Left ventricle myocardium inferior (tissue), 1 donor: ENCODE measurements at places on chromosomes 3 and 15. TPM values are rescaled to one million over a fixed set of nuclear protein-coding genes. Genes with fewer than 3 reads are reported as not detected.
A peak's percentile ranks its signal among the peaks of the same experiment; 100 is the strongest.

Gene LTK
- 1.2 TPM for total RNA-seq

- H3K4me3 ChIP-seq: no peak overlapping the region
- no peak overlapping the region for H3K27ac ChIP-seq
- DNase-seq: no peak
Measured at GRCh38 chr3:141557961-141558706, 71.3 kb downstream of the RASA2 start.

Gene PPIP5K1
- 12.8 TPM for total RNA-seq

DNA sequence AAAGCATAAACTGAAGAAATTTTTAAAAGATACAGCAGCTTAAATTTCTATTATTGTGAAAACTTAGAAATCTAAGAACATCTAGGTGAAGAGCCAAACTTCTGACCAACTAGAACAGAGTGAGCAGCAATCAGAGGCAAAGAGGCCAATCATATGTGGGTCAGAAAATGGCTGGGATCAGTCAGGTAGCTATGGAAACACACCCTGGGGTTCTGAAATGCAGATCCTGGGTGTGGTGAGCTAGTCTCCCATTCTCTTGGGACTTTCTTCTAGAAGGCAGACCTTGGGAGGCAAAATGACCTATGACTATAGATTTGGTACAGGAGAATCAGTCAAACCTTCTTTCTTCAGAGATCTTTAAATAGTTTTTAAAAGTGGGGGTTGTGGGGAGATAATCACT is 385.8 kb downstream of the TBC1D5 start:
- H3K4me3 ChIP-seq: no peak overlapping the region
- H3K36me3 ChIP-seq: no peaks in the 10 kb centered on the region
- H3K27me3 ChIP-seq: no peaks in the 10 kb centered on the region
- no peak overlapping the region for H3K27ac ChIP-seq
- no peak for DNase-seq
- H3K4me1 ChIP-seq: peaks cover 11% of the 10 kb centered on the region

GRCh38 chr3:130582457-130583153 is 65.6 kb downstream of the COL6A6 start:
- H3K4me3 ChIP-seq: no peak overlapping the region
- H3K4me1 ChIP-seq: peaks cover 7% of the 10 kb centered on the region
- no peaks in the 10 kb centered on the region for H3K36me3 ChIP-seq
- H3K27me3 ChIP-seq: peaks cover 6% of the 10 kb centered on the region

DNA sequence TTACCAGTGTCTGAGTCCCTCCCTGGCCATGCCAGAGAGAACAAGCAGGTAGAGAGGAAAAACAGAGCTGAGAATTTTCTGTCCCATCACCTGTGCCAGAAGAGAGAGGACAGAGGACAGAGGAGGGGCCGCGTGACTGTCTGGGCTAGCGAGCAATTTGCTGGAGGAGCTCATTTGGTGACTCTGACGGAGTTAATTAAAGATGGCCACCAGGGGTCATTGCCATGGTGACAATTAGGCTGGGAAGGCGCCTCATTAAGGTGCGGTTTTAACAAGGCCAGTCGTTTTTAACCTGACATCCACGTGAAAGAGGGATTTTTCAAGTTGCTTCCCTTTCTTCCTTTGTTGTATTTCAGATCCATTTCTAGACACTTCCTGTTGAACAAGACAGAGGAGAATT is 72.4 kb downstream of the RHCG start:
- no peaks in the 10 kb centered on the region for H3K36me3 ChIP-seq
- no peak for DNase-seq
- H3K27ac ChIP-seq: no peak overlapping the region
- H3K4me1 ChIP-seq: no peaks in the 10 kb centered on the region

Gene GOLGA8G
- not detected for total RNA-seq

Gene GOLGA6L10
- 0.33 TPM for total RNA-seq

DNA sequence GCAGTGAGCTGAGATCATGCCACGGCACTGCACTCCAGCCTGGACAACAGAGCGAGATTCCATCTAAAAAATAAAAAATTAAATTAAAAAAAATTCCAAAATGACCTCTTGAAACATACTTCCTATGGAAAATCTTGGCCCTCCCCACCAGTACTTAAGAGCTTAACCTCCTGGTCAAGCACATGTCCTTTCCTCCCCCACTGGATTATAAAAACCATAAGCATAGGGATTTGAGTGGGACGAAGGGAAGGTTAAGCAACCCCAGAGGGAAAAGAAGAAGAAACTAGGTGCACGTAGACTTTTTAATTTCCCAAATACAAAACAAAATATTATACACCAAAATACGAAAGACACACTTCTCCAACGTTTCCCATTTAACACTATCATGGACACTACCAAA is 25.3 kb downstream of the SLC4A7 start:
- H3K36me3 ChIP-seq: no peaks in the 10 kb centered on the region
- no peaks in the 10 kb centered on the region for H3K27me3 ChIP-seq
- no peak overlapping the region for H3K4me3 ChIP-seq
- H3K27ac ChIP-seq: no peak overlapping the region
- no peak for DNase-seq

Gene SAMMSON
- not detected for total RNA-seq

DNA sequence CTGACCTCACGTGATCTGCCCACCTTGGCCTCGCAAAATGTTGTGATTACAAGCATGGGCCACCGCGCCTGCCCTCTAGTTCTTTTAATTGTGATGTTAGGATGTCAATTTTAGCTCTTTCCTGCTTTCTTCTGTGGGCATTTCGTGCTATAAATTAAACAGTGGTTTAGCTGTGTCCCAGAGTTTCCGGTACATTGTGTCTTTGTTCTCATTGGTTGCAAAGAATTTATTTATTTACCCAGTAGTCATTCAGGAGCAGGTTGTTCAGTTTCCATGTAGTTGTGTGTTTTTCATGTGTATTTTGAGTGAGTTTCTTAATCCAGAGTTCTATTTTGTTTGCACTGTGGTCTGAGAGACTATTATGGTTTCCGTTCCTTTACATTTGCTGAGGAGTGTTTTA is 30.1 kb downstream of the MYRIP start:
- H3K27me3 ChIP-seq: no peaks in the 10 kb centered on the region
- no peak overlapping the region for H3K27ac ChIP-seq
- no peaks in the 10 kb centered on the region for H3K4me1 ChIP-seq
- no peaks in the 10 kb centered on the region for H3K36me3 ChIP-seq
- no peak overlapping the region for H3K4me3 ChIP-seq

Gene AHSG
- total RNA-seq: not detected

DNA sequence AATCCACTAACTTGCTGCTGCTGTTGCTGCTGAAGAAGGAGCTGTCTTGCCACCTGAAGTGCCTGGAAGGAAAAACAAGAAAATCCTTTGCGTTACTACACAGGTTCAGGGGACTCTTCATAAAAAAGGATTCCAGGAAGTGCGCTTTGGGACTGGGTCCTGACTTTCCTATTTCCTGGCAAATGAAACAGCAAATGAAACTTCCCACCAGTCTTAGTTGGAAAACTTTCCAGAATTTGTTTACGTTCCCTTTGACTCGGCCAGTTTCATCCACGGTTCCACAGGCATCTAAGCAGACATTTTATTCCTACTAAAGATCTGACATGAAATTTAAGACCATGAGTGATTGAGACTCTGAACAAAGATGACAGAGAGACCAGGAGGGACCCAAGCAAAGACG is 471.0 kb downstream of the FOXP1 start:
- H3K4me1 ChIP-seq: peaks cover 53% of the 10 kb centered on the region
- no peak for DNase-seq
- H3K4me3 ChIP-seq: no peak overlapping the region
- H3K27ac ChIP-seq: peak overlapping the region; percentile 24

GRCh38 chr3:147613725-147614124 is 204.6 kb downstream of the ZIC1 start:
- no peaks in the 10 kb centered on the region for H3K36me3 ChIP-seq
- H3K27me3 ChIP-seq: no peaks in the 10 kb centered on the region
- DNase-seq: no peak
- H3K4me1 ChIP-seq: no peaks in the 10 kb centered on the region
- H3K27ac ChIP-seq: no peak overlapping the region
- no peak overlapping the region for H3K4me3 ChIP-seq

DNA sequence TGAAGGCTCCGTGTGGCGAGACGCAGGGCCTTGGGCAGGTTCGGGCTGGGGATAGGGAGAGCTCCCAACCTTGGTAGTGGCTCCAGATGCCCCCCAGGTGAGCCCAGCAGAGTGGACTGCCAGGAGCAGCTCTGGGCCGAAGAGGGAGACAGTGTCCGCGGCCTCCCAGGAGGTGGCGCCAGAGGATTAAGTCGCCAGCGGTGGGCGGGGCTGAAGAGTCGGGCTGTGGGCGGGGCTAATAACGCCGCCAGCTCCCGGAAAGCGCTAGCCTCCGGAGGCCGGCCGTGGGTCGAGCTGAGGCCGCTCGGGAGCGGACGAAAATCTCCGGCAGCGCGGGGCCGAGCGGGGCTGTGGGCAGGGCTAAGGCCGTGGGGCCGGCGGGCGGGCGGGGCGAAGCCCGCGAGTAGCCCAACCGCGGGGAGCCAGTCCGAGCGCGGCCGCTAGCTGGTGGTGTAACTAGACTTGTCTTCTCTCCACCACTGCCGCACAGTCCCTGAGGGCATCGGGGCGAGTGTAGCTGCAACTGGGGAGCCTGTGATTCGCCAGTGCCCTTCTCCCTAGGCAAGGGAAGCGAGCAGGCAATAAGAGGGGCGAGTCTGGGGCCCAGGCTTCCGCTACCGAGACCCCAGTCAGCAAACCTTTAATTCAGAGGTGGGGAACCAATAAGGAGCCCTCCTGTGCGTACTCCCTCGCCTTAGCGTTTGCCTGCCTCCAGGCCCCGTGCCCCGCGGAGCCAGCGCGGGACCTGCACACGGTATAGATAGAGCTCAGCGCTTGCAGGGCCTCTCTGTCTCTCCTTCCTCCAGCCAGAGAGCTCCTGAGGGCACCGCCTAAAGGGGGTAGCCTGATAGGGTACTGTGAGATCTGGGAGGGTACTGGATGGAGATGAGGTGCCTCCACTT is 14.4 kb upstream of the BSN start:
- peak; percentile 93 for DNase-seq
- peaks cover 12% of the 10 kb centered on the region for H3K4me1 ChIP-seq
- no peaks in the 10 kb centered on the region for H3K36me3 ChIP-seq
- H3K27ac ChIP-seq: peak overlapping the region; percentile 89
- H3K4me3 ChIP-seq: peak overlapping the region; percentile 76

Gene C3orf85
- total RNA-seq: not detected

GRCh38 chr3:190306513-190307163 is 15.6 kb downstream of the CLDN1 start:
- H3K4me1 ChIP-seq: no peaks in the 10 kb centered on the region
- no peak for DNase-seq
- peaks cover 4% of the 10 kb centered on the region for H3K27me3 ChIP-seq
- H3K36me3 ChIP-seq: no peaks in the 10 kb centered on the region
- H3K27ac ChIP-seq: no peak overlapping the region
- H3K4me3 ChIP-seq: no peak overlapping the region

- peaks cover 31% of the 10 kb centered on the region for H3K4me1 ChIP-seq
- H3K36me3 ChIP-seq: no peaks in the 10 kb centered on the region
- DNase-seq: no peak
- H3K27me3 ChIP-seq: peaks cover 33% of the 10 kb centered on the region
Measured at GRCh38 chr3:14320219-14320618, 82.2 kb upstream of the SLC6A6 start.

- no peaks in the 10 kb centered on the region for H3K27me3 ChIP-seq
- H3K27ac ChIP-seq: no peak overlapping the region
- no peak for DNase-seq
- H3K36me3 ChIP-seq: no peaks in the 10 kb centered on the region
- no peak overlapping the region for H3K4me3 ChIP-seq
- no peaks in the 10 kb centered on the region for H3K4me1 ChIP-seq
Measured at GRCh38 chr15:92610101-92610520, 45.5 kb downstream of the FAM174B start.

GRCh38 chr3:189664311-189664710 is 33.1 kb downstream of the TP63 start:
- no peak overlapping the region for H3K4me3 ChIP-seq
- DNase-seq: no peak
- no peaks in the 10 kb centered on the region for H3K27me3 ChIP-seq
- no peaks in the 10 kb centered on the region for H3K36me3 ChIP-seq
- no peak overlapping the region for H3K27ac ChIP-seq

DNA sequence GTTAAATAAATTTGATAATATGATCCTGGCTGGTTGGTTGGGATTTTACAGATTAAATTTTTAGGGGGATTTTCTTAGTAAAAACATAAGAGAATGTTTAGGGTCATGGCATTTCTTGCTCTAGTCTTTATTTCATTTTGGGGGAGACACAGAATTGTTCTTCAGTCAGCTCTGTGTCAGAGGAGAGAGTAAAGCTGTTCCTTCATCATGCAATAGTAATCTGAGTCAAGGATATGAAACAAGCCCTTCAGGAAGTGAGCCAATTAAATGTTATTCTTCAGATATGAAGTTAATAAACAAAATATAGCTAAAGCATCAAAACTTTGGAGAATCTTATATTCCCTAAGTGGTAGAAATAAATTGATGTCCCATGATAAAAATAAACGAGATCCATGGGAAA is 22.9 kb upstream of the SLC4A7 start:
- no peaks in the 10 kb centered on the region for H3K36me3 ChIP-seq
- H3K27ac ChIP-seq: no peak overlapping the region
- H3K27me3 ChIP-seq: no peaks in the 10 kb centered on the region
- no peak for DNase-seq
- H3K4me3 ChIP-seq: no peak overlapping the region

GRCh38 chr3:153967260-153967659 is 153.9 kb upstream of the ARHGEF26 start:
- no peaks in the 10 kb centered on the region for H3K4me1 ChIP-seq
- DNase-seq: no peak
- H3K4me3 ChIP-seq: no peak overlapping the region
- no peaks in the 10 kb centered on the region for H3K36me3 ChIP-seq
- H3K27ac ChIP-seq: no peak overlapping the region

Gene GALNT15
- total RNA-seq: 6.6 TPM
